ENCODE measurements at places on chromosomes 5 and 9.

- DNase-seq, result no peak
These were observed 401.3 kb downstream of the BNC2 start for GRCh38 chr9:16469184-16469583.

DNA sequence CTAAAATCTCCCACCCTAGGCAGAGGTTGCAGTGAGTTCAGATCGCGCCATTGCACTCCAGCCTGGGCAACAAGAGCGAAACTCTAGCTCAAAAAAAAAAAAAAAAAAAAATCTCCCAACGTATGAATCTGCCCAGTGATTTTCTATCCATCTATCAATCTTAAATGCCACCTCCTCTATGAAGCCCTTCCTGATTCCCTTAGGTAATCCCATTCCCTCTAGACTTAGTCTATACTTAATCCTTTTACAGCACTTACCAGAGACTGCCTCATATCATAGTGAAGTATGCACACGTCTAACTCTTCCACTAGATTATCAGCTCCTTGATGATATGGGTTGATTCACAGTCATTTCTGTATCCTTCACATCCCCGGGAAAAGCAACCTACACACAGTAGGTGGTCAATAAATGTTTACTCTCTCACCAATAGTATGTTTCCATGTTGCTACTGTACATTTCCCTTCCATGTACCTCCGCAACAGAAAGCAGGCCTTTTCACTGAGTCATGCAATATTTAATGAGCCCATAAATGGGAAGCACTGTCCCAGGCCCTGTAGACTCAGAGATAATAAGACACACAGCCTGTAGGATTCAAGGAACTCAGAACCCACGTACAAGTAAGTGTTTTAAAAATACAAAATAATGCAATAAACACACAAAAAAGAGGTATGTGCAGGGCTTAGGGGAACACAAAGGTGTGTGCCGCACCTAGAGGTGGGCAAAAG lies 1.2 kb downstream of the DROSHA start:
- peak; percentile 31 for DNase-seq

DNA sequence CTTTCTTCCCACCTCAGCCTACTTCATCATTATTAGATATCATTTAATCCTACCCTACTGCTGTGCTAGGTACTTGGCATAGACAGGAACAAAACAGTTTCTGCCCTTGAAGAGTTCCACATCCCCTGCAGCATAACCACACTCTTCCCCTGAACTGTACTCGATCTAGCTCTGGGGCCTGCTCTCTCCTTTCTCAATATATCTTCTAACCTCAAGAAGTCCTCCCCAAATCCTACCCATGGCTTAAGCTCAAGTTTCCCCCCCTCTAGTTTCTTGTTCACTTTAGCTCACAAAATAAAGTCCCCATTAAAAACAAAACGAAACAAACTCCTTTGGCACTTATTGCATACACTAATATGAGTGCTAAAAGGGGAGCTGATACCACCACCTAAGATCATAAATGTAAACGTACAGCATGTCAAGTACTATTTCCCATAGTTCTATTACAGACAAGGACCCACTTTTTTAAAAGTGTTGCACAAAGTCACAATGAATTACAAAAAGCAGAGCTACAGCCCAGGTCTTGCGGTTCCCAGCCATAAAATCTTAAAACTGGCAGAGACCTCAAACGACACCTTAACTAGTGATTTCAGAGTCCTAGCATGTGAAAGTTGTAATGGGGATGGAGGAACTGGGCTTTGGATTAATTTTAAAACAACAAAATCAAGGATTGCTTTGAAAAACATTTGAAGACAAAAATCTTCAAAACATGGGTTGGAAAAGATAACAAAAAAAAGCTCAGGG lies 80.7 kb downstream of the PTPDC1 start:
- DNase-seq, result no peak

DNA sequence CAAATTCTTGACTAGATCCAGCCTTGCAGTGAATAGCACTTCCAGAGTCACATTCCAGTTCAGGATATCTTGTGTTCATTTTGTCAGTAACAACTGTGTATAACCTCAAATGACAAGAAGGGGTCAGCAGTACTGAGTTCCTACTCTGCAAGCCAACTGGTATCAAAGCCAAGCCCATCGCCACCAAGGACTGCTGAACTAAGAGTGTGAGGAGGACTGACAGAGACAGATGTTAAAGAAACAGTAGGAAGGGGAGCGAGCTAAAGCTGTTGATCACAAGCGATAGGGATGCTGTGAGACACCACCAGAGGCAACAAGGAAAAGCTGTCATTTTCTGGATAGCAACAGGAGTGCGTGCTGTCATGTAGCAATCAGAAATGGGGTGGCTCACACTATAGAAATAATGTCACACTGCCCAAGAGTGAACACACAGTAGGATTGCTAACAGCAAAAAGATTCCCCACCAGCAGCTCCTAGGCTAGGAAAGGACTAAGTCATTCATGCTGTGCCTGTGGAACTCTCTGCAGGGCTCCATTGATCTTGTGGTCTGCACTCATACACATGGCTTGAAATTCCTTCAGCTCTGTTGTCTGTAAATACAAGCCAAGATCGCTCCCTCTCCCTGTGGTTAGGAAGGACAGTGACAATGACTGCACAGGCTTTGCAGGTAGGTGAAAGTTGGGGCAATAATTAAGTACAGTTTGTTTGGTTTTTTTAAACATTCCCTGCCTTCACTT lies 658.6 kb downstream of the NR2F1-AS1 start:
- no peak for DNase-seq

DNA sequence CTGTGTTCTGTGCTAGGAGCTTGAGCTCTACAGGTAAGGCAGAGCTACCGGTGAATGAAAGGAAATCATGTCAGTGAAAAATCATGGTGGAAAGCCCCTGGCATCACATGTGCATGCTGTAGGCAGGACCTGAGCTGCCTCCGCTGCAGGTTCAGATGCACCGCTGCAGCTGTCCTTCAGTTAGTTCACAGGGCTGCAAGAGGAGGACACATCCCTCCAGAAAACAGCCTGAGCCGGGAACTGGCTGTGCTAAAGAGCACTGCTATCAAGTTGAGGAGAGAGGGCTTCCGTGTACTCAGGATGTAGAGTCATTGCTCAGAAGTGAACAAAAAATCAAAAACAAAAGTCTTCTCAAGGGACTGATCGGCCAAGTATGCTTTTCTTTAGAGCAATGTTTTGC lies 138.6 kb downstream of the ERCC6L2 start:
- no peak for DNase-seq

DNA sequence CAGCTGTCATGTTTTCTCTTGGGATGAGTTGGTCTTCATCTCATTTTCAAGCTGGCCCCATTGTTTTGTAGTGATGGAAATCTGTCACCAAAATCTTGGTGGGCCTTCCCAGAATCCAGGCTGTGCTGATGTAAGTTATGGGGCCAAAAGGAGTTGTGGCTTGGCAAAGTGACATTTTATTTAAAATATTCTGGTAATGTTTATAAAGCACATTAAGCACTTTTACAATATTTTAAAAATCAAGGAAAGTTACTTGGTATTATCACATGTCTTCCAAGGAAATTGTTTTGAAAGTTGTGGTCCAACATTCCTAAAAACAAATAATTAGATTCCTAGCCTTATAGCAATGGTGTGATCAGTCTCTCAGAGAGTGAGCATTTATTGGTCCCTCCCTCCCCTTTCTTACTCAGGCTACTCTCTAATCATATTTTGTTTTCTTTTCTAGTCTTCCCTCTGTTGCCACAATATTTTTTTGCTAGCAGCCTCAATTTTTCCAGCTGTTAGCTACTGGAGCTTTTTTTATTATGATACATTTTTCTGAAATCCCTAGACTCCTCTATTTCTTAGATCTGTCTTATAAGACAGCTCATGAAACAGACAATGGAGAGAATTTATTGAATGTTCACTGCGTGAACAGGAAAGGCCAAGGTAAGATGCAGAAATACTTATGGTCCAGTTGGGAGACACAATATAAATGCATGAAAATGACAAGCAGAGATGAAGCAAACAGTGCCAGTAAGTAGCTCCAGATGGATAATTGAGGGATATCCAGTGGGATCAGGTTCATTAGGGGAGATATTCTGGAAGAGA lies 408.1 kb upstream of the ZNF608 start:
- DNase-seq, result peak; percentile 23

- no peak for DNase-seq
These were observed 22.9 kb upstream of the ADAM19 start for GRCh38 chr5:157598350-157598936.

GRCh38 chr5:8606231-8606630 lies 737.3 kb downstream of the MTRR start:
- DNase-seq, result no peak

DNA sequence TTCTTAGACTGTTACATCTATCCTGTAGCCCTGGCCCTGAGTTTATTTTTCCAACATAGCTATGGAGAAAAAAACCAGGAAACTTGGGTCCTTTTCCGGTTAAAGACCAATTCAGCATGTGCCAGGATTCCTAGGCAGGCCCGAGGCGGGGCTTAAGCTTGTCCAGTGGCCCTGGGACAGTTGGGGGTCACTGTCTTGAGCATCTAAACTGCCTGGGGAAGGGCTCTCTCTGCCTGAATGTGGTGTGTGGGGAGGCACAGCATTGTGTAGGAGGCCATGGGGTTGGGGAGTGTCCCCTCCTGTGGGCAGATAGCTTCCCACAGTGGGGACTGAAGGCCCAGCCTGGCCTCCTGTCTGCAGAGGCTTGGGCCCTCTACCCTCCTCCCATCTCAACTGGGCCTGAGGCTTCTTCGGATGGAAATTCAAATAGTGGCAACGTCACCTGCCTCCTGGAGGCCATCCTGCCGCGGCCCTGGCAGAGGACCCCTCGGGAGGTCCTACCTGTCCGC lies 88.8 kb downstream of the PHF2 start:
- no peak for DNase-seq

DNA sequence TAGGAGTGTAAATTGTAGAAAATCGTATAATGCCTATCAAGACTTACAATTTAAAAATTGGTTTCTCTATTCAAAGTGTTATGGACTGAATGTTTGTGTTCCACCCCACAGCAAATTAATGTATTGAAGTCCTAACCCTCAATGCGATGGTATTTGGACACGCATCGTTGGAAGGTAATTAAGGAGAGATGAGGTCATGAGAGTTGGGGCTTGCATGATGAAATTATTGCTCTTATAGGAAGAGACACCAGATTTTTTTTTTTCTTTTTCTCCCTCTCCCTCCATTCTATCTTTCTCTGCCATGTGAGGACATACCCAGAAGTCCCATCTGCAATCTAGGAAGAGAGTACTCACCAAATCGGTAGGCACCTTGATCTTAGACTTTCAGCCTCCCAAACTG lies 189.2 kb downstream of the MAN2A1 start:
- no peak for DNase-seq

GRCh38 chr9:89999534-90000370 lies 394.9 kb downstream of the GADD45G start:
- peak; percentile 65 for DNase-seq

Measured in GM23248 (cell line).